ENCODE measurements at places on chromosomes 5 and 9.

- no peak for ATAC-seq
Observed at GRCh38 chr5:139523635-139524445, 37.3 kb upstream of the UBE2D2 start.

- ATAC-seq: no peak
Observed at GRCh38 chr5:171258737-171259415, 50.2 kb upstream of the TLX3 start.

DNA sequence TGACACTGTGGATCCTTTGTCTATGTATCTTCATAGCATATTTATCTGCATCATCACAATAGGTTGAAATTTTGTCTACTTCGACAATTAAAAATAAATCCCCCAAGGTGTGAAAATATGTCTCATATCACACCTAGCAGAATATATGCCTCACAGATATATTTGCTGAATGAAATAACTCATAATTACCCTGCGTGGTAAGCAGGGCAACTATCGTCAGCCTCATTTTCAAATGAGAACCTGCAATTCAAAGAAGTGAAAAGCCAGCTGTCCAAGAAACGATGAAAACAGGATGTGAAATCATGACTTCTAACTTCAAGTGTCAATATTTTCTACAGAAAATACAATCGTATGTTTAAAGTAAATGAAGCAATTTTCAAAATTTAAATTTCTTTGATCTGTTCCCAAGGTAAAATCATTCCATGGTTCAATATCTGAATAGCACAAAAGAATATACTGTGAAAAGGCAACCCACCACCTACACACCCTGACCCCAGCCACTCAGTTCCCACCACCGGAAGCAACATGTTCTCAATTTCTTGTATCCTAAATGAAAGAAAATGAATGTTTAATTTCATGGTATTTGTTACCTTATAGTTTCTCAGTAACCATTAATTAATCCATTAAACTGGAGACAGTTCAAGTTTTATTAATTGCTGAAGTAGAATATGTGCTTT lies 57.1 kb downstream of the TBCA start:
- ATAC-seq: no peak

GRCh38 chr9:11319538-11319937 lies 706.7 kb upstream of the PTPRD start:
- ATAC-seq: no peak

DNA sequence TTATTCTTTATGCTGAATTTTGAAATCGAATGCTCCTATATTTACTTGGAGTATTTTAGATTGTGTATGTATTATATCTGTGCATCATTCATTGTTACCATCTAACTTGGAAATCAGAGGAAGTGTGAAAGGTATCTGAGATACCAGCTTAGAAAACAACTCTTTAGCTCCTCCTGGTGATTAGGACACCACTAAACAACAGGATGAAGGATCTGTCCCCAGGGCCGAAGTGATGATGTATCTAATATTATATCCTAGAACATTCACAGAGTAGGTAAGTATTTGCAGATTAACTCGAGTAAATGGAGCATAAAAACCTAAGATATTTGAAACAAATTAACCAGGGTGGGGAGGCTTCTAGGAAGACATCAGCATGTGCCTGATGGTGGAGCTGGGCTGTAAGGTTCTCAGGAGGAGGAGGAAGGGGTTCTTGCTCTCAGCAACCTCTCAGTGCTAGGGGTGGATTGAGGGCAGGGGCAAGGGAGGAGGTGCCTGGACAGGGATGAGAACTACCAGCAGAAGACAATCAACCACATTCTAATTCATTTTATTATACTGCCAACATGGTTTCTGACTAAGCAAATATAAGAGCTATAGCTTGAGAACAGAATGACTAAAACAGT lies 2.6 kb upstream of the NFIL3 start:
- ATAC-seq: no peak

DNA sequence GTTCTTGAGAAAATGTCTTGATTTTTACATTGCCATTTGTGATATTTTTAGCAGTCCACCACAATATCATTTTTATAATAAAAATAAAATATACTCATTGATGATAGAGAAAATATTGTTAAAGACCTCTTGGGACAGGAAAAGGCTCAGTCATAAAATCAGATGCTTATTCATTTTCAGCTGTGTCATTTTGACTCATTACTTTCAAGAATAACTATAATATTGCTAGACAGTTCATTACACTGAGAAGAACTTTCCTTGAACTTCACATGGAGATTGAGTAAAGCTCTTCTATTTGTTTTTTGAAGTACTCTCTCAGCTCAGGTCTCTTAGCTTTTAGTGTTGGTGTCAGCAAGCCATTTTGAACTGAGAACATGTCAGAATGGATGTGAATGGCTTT lies 8.5 kb upstream of the MEIKIN start:
- ATAC-seq: no peak

GRCh38 chr5:14171046-14171445 lies 27.9 kb downstream of the TRIO start:
- ATAC-seq: no peak

- no peak for ATAC-seq
Observed at GRCh38 chr9:6575324-6576034, 70.0 kb downstream of the GLDC start.

GRCh38 chr5:56166671-56167385 lies 66.3 kb downstream of the ANKRD55 start:
- no peak for ATAC-seq

DNA sequence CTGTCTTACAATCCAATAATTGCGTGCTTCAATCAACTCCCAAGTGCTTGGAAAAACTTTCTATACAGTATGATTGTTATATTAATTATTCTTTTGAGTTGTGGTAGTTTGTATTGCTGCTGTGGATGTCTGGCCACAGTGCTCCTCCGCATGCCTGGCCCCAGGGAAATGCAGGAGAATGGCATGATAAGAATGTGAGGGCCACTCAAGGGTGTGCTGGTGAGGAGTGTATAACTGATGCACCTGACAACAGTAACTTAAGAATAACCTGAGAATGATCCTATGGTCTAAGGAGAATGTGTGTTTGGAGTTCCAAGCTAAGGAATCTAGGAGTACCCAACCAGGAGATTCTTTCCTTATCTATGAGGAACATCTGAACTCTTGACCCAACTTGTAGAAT lies 152.9 kb upstream of the APC start:
- ATAC-seq: no peak

DNA sequence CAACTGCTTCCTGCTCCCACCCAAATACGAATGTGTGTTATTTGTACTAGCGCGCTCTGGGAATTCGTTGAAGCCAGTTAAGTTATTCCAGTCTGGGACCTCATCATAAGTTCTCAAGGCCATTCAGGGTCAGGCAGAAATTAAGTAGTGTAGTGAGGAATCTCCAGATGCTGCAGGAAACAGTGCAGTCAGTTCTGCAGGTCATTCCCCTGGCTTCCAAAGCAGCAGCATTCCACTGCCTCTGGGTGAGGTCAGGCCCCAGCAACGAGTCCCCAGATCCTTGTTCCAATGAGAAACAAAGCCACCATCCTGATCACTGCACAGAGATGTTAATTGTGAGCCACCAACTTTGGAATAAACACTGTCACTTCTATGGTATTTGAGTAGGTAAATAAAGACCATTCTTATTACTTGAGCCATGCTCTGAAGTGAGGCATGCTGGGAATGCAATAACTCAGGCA lies 33.1 kb downstream of the SVEP1 start:
- ATAC-seq: peak; percentile 59

GRCh38 chr5:135308245-135308644 lies 90.8 kb downstream of the MACROH2A1 start:
- no peak for ATAC-seq

GRCh38 chr9:18942801-18943200 lies 90.2 kb downstream of the SAXO1 start:
- no peak for ATAC-seq

DNA sequence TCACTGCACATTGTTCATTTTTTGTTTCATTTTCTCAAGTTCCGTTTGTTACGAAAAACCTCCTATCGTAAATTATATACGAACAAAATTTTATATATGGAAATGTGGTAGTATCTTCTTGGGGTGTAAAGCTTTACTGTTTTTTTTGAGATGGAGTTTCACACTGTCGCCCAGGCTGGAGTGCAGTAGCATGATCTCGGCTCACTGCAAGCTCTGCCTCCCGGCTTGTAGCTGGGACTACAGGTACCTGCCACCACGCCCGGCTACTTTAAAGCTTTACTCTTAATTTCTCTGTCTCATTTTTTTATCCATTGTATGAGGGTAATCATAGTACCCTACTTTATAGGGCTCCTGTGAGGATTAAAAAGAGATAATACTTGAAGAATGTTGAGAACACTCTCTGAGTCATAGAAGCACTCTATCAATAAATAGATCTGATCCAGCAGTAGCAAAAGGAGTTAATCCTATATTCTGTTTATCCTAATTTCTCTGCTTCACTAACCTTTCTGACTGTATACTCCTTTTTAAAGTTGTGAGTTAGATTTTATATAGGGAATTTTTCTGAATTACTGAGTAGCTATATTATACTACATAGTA lies 5.6 kb upstream of the LRRC70 start:
- ATAC-seq: no peak

GRCh38 chr9:94665613-94666012 lies 26.3 kb upstream of the FBP1 start:
- ATAC-seq: no peak

- no peak for ATAC-seq
Observed at GRCh38 chr5:169939731-169940130, 40.6 kb downstream of the INSYN2B start.

DNA sequence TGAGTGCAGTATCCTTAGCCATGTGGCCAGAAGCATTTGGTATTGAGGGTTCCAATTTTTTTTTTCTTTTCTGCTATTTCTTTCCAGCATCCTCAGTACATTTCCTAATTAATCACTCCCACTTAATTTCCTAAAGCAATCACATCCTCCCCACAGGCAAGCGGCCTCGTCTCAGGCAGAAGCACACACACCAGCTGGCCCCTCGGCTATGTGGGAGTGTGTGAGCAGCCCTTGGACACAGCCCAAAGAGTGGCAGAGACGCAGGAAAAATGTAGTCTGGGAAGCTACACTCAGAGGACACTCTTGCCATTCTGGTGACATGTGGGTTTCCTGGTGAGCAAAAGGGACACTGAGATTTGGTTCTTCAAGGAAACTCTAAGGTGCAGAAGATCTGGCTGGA lies 20.7 kb downstream of the SLIT3 start:
- ATAC-seq: no peak

GRCh38 chr9:115382865-115383264 lies 264.9 kb upstream of the TNC start:
- ATAC-seq: no peak

- no peak for ATAC-seq
Observed at GRCh38 chr5:113084402-113085083, 107.9 kb downstream of the DCP2 start.

DNA sequence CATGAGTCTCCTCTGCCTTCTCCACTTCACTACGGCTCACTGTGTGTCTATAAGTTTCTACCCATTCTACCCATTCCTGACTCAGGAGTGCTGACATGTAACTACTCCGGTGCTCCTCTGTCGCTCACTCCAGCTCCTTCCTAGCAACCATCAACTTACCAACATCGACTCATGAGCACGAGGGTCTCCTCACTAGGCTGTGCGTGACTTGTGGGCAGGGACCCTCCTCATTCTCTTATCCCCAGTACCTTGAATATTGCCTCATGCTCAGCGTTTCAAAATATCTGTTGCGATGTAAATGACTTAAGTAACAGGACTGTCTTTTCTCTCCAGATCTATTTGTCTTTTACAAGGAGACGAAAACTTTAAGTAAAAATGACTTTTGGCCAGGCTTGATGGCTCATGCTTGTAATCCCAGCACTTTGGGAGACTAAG lies 73.1 kb downstream of the BASP1 start:
- no peak for ATAC-seq

DNA sequence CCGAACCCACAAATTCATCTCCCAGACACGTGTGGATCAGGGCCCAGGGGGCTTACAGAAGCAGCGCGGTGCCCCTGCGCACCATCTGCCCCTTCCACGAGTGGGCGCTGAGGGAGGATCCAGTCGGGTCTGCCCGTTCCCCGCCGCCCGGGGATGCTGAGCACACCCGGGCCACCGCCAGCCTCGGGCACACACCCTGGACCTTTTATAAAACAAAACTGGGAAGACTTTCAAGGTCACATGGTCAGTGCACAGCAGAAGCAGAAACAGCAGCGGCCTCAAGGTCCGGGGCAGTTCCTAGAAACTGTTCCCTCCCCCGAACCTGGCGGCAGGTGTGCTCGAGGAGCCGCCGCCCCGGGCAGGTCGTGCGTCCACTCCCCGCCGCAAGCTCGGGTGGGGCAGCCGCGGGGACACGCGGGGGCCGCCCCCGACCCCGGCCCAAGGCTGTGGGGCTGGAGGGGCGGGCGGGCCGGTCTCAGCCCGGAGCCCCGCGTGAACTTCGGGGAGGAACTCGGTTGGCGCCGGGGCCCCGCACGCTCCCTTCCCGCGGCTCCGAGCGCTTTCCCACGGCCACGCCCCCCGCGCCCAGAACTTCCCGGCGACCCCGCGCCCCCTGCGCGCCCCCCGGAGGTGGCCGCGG lies 633 bp upstream of the PPP1R26 start:
- ATAC-seq: peak; percentile 69

DNA sequence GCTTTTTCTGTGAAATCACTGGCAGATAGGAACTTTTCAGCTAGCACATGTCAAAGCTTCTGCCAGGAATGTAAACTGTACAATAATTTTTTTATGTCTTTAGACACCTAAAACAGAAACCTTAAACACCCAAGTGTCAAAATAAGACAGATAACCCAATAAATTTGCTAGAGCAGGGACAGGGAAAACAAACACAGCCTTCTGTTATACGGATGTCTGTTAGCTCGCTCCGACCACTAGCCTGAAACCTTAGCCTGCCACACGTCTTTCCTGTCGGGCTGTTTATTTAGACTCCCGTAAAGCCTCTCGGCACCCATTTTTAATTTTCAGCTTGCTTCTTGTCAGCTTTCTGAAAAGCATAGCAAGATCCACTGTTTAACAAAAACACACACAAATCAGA lies 355.4 kb upstream of the SLC24A2 start:
- ATAC-seq: no peak

DNA sequence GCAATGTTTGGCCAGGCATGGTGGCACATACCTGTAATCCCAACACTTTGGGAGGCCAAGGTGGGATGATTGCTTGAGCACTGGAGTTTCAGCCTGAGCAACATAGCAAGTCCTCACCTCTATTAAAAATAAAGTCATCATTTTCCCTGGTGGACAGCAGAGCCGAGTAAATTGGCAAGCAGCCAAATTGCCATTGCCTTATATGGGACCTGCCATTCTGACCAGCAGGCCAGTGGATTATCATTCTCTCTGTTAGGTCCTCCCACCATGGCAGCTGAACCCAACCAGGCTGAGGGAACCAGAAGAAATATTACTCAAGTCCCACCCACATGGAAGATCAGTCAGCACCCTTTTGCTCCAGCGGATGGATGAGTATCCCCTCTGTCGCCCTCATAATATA lies 1829.9 kb downstream of the EFNA5 start:
- ATAC-seq: no peak

GRCh38 chr5:35202319-35203111 lies 27.8 kb downstream of the PRLR start:
- ATAC-seq: peak; percentile 25

DNA sequence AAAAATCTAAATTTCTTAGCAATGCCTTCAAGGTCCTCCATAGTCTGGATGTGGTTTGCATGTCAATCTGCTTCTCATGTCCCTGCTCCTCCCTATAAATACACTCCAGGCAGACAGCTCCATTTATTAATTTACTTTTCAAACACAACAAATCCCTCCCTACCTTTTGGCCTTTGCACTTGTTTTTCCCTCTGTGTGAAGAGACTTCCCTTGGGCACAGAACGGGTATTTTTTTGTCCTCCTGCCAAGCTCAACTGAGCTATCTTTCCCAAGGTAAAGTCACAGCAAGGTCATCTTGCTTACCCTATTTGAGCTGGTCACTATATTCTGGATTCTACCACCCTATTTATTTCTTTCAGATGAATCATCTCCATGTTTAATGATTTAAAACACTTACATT lies 159.6 kb upstream of the ANKH start:
- no peak for ATAC-seq

All from gastroesophageal sphincter (tissue), 4 donors.